Heart left ventricle (tissue), 16 donors: ENCODE measurements at places on chromosomes 13 and 19. TPM values are rescaled to one million over a fixed set of nuclear protein-coding genes. Genes with fewer than 3 reads are reported as not detected.

GRCh38 chr19:55447421-55448174, 4.5 kb upstream of the SHISA7 start:
- DNase-seq, result peak; percentile 60

DNA sequence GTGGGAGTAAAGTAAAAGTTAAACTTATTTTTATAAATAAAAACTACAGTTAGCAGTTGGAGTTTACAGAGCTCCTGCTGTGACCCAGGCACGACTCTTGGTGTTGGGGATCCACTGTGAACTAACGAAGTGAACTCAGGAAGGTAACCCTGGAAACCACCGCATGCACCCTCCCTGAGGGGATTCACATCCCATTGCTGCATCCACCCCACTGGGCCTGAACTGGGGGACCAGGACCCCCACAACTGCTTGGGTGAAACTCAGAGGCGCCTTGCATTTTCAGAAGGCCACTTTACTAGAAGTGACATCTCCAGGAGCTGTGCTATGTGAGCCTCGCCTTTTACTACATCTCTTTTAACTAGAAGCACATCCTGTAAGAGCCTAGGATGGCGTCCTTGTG, 166.4 kb downstream of the TEX29 start:
- no peak for DNase-seq

DNA sequence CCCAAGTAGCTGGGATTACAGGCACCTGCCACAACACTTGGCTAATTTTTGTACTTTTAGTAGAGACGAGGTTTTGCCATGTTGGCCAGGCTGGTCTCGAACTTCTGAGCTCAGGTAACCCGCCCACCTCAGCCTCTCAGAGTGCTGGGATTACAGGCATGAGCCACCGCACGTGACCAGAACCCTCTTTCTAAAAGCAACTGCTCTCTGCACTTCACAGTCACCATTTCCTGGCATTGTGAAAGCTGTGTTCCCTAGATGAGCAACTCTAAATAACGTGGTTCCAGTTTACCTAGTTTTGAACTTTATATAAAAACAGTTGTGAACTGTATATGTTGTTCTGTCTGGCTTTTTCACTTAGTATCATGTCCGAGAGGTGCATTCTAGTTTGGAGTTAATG, 152.9 kb downstream of the SIPA1L3 start:
- no peak for DNase-seq

DNA sequence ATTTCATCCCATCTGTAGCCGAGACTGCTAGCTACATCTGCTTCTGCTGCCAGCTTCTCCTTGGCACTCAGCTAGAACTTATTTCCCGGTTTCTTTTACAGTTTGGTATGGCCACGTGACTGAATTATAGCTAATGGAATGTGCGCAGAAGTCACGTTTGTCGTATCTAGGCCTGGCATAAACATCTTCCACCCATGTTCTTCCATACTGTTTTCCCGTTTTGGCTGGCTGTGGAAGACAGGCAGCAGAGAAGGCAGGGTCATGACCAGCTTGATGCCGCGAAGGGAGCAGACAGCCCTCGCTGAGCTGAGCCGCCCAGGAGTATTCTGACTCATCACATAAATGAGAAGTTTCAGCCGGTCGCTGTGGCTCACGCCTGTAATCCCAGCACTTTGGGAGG, 186.7 kb downstream of the RFC3 start:
- DNase-seq, result no peak

DNA sequence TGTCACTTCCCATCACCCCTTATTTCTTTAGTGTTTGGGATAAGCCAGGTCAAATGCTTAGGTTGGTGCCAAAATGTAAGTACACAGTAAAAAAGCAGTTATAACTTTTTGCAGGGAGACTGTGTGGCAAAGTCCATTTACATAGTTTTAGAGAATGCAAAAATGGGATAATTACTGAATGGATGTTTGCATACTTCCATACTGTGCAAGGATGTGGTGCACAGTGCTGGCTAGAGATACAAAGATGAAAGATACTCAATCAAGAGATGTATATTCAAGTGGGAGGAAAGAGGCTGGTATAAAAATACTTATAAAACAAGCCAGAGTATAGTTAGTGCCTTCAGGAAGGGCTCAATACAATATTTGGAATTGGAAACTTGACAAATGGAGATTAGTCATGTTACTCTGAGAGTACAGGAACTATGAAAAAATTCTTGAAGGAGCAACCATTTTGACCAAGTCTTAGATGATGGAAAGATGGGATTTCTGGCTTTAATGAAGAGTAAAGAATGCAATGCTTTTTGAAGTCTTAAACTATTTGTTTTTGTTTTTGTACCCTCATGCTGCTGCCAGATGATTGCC, 8.0 kb downstream of the PDS5B start:
- no peak for DNase-seq

DNA sequence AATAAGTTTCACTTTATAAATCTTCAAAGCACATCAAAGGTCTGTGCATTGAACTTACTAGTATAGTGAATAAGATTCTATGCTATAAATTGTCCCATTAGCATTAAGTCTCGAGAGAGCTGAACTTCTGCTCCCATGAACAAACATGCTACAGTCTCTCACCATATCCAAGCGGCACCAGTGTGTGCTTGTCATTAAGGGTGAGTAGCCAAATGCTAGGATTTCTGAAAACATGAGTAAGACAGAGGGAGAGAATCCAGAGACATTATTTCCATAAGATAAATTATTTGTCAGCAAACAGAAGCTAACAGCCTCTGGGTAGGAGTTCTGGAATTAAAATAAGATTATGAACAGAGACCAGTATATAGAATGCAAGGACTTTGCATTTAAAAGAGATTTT, 2882.5 kb downstream of the PCDH9 start:
- no peak for DNase-seq

DNA sequence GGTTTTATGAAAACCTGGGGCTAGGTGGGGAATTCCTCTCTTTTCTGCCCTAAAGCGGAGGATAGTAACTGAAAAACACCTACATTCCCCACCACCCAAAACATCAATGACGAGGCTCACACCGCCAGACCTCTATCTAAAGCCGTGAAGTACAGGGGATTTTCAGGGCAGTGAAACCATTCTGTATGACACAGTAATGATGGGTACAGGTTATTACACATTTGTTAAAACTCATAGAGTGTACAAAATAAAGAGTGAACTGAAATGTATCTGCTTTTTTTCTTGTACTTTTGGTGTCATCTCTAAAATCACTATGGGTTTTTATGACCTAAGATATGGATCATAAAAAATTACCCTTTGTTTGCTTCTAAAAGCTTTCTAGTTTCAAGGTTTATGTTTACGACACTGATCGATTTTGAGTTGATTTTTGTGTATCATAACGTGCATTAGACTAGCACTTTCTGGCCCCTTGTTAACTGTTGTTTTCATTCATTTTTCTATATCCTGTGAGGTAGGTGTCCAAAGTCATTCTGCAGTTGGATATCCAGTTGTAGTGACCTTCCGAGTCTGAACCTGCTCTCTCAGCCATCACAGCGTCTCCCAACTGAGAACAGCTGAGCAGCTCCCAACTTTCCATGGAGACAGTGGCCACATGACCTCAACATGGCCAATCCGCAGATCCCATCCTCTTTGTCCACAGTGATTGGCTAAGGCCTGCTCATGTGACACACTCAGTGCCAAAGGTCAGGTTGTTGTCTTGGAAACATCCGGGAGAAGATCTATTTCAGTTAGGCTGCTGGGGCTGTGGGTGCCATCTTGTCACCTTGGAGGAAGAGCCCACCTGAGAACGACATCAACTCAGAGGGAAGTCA, 10.3 kb downstream of the MBD3L2B start:
- no peak for DNase-seq

- DNase-seq, result no peak
Measured at GRCh38 chr13:79749566-79749965, 268.6 kb downstream of the NDFIP2 start.

The CDADC1 gene
- 4.4 TPM for polyA plus RNA-seq

The MRI1 gene
- polyA plus RNA-seq, result 16.6 TPM
